Frontal cortex (tissue), 4 donors: ENCODE measurements at places on chromosomes 13 and 19.

DNA sequence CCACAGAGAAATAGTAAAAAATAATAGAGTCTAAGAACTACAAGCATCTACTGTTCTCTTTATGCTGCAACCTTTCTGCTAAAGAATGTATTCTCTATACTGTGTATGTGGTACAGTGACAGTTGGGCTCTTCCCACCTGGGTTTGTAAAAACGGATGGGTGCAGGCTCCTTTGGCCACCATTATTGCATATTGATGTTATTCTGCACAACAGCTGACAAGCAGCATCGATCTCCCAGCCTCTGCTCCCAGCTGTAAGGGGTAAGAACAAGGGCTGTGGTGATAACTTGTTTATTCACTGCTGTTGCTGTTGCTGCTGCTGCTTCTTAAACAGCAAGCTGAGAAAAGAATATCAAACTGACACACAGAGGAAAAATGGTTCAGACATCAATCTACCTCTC is 56.1 kb downstream of the KCNRG start:
- DNase-seq: no peak

GRCh38 chr13:27442797-27443196 is 7.6 kb downstream of the MTIF3 start:
- DNase-seq: no peak

DNA sequence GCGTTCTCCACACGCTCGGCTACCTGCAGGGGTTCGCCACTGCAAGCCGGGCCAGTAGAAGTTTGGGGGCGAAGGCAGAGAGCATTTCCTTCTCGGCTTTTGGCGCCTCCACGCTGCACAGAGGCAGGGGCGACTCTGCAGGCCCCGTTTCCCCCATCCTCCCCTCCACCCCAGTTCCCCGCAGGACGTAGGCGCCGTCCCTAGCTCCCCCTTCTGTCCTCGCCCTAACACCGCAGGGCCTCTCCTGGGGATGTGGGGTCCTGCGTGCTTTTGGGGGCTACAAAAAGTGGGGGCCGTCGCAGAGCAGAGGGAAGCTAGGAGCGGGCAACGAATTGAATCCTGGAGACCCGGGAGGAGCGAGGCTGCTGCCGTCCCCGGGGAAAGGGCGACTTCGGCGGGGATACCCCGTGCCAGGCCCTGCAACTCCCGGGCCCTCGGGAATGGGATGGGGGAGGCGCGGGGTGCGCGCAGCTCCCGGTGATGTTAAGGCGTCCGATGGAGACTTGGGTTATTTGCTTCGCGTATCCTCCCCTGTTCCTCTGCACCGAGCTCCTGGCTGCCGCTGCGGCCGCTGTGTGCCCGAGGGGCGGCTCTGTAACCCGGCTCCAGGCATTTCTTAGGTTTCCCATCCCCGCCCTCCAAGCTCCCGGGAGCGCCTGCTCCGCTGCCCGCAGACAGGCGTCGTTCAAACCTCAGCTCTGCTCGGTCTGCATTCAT is 255.9 kb upstream of the SOX21 start:
- DNase-seq: peak; percentile 39

DNA sequence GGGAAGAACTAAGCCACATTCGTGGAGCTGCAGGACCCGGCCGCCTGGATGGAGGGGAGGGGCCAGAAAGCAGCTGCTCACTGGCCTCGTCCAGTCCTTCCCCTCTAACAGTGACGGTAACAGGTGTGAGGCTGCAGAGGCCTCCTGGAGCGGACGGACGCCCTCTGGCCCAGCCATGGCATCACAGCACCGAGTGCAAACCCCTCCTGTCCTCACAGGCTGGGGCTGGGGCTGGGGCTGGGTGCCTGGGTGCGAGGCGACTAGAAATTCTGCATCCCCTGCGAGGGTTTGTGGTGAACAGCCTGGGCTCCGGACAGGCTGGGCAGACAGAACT is 3.6 kb downstream of the MICOS13 start:
- no peak for DNase-seq

DNA sequence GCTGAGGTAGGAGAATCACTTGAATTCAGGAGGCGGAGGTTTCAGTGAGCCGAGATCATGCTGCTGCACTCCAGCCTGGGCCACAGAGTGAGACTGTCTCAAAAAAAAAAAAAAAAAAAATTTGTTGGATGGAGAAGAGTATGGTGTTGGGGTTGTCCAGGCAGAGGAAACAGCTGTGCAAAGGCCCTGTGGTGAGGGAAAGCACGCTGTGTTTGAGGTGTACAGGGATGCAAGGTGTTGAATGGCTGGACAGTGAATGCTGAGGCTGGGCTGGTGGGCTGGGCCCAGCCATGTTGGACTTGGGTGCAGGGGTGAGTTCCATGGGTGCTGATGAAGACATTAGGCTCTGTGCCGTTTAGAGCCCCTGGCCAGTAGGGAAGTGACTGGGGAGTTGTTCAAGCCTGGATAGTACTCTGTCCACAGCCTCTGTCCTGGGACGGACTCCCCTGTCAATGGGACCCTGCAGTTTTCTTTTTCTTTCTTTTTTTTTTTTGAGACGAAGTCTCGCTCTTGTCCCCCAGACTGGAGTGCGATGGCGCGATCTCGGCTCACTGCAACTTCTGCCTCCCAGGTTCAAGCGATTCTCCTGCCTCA is 18.6 kb downstream of the PRR12 start:
- no peak for DNase-seq

GRCh38 chr13:111897178-111897845 is 169.6 kb upstream of the SOX1 start:
- no peak for DNase-seq

GRCh38 chr19:50477751-50478515 is 1.3 kb upstream of the GARIN5A start:
- no peak for DNase-seq

- no peak for DNase-seq
Observed at GRCh38 chr19:18000480-18000914, 7.5 kb upstream of the ARRDC2 start.

DNA sequence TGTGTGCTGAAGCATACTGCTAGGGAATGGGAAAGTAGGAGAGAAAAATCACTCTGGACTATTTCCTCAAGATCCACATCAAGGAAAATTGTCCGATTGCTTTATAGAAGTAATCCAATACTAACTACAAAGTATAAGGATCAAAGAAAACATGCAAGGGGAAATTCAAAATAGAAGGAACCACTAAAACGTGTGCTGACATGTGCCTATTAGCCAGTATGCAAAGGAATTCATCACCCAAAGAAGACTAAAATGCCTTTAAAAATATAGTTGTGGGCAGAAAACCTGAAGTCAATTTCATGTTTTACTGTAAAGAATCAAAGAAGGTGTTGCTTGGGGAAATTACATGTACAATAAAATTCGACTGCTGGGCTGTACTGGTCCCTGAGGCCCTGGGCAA is 14.3 kb downstream of the DLEU7 start:
- DNase-seq: no peak

DNA sequence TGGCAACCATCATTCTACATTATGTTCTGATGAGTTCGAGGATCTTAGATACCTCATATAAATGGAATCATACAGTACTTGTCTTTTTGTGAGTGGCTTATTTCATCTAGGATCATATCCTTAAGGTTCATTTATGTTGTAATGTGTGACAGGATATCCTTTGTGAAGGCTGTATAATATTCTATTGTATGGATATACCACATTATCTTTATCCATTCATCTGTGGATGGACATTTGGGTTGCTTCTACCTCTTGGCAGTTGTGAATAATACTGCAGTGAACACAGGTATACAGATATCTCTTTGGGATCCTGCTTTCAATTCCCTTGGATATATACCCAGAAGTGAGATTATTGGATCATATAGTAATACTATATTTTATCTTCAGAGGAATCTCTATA is 33.2 kb upstream of the RFC3 start:
- no peak for DNase-seq

DNA sequence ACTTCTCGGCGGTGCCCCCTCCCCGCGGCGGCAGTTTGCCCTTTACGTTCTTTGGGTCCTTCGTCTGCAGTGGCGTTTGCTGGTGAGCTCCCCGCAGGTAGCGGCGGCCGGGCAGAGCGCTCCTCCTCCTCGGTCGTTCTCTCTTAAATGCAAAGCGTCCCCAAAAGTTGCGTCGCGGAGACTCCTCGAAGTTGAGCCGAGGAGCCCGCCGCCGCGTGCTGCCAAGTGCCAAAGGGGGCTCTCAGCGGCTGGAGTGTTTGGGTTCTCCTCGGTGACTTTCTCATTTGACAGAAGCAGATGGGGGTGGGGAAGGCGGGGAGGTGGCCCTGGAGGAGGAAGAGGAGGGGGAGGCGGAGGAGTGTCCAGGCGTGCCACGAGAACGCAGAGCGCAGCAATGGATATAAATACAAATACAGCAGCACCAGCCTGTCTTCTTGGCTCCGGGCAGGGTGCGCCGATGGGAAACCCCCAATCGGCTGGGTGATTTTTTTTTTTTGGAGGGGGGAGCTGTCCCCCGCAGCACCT is at the start of gene SOX21:
TSS of gene SOX21 (minus strand) at position 259 of the 525 bp plus-strand sequence. CDS start 496 bp downstream, outside the sequence.
- DNase-seq: no peak

GRCh38 chr19:57816652-57817051 is 1.9 kb upstream of the ZNF552 start:
- DNase-seq: no peak

GRCh38 chr19:22783651-22784410 is at the start of gene ZNF99:
Gene ZNF99, minus strand, starts transcription at chr19:22784151. Its CDS starts 135 bp downstream, at chr19:22784016.
- peak; percentile 36 for DNase-seq

DNA sequence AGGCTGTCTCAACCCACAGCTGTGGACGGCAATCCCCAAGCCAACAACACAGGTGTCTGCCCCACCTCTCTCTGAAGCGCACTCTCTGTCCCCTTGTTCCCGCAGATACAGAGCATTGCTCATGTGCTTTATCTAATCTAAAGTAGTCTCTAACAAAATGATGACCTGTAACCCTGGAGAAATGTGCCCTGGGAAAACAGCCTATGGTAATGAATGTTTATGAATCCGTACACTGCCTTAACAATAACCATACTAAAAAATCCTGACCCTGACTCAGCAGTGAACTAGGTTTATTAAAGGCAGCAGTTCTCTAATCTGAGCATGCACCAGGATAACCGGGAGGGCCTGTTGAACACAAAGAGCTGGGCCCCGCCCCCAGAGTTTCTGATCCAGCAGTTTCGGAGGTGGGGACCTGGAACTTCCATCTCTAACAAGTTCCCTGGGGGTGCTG is 50.7 kb upstream of the SLC15A1 start:
- no peak for DNase-seq

DNA sequence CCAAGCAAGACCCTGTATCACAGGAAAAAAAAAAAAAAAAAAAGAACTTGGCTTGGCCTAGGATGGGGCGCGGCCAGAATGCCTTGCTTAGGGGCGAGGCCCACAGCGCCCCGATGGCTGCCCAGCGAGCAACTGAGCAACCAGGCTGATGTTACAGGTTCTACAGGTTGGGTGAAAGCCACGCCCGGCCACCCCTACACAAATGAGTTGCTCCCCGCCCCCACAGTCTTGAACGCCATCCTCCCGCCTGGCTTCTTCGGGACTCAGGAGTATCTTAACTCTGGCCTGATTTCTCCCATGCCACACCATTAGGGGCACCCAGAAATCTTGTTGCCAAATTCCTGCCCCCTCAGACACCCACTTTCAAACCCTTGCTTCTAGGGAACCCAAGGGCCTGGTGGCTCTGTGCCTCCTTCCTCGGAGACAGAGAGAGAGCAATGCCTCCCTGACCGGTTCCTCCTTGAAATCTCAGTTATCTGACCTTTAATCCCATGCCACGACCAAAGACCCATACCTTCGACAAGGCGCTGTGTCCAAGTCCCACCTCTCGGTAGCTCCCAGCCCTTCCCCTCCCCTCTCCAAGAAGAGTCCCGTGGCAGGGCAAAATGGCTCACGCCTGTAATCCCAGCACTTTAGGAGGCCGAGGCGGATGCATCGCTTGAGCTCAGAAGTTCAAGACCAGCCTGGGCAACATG is 1.1 kb upstream of the CBLC start:
- DNase-seq: no peak

DNA sequence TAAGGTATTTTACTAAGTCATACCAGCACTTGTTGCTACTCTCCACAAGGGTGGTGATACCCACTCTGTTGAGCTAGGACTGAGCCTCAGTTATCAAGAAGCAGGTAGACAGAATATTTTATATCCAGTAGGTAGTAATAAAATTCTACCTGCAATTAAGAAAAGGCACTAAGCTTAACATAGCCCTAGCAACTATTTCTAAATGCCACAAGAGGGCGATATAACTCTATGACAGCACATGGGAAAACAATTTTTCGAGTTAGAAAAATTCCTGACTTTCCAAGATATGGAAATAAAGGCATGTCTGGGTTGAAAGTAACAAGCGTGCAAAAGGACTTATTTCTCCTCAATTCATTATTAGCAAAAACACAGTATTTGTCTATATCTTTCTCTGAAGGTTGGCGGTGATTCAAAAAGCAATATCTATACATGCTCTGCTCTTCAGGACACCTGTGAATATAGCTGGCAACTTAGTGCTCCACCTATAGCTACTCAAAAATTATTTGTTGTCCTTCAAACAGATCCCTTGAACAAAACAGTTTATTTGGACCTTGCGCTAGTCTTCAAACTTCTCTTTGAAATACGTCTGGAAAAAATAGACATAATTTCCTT is 14.7 kb downstream of the CCDC169 start:
- DNase-seq: peak; percentile 18

DNA sequence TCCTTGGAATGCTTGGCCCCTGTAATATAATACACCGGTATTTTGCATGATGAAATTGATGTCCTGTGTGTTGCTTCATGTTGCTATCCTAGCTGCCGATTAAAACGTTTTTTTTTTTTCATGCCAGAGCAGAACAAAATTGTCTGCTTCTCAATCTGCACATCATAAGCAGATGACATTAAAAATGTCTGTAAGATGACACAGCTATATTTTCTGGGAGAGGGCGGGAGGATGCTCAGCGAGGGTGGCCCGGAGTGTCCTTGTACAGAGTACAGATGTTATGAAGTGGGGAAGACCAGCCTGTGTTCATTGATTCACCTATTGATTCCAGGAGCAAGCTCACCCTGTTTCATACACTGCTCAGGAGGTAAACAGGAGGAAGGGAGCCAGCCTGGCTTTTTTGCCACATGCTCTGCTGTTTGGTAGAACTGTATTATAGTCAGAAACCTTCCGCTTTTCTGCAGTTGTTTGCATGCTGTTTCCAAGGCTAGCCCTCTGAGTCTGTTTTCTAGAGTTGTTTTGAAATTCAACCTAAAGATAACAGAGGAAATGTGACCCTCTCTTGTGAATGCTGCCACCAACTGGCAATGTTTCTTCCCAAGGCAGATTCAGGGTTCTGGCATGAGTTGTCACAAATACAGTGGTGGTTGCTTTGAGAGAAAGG is 4.7 kb upstream of the IRS2 start:
- DNase-seq: no peak

DNA sequence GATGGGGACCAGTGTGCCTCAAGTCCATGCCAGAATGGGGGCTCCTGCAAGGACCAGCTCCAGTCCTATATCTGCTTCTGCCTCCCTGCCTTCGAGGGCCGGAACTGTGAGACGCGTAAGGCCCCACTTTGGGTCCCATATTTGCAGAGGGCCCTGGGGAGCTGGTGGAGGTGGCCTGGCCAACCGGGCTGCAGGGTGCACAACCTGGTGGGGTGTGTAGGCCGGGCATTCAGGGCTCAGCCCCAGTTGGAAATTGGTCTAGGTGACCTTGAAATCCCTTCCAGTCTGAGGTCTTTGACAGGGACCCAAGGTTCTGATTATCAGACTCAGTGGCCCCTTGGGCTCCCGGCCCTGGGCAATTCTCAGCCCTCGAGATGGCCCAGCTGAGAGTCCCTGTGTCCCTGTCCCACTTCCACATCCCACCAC is 8.3 kb downstream of the F7 start:
- no peak for DNase-seq

- DNase-seq: no peak
Observed at GRCh38 chr19:5172859-5173630, 167.6 kb downstream of the PTPRS start.

- peak; percentile 12 for DNase-seq
Observed at GRCh38 chr13:91722267-91722884, 324.0 kb downstream of the GPC5 start.

- DNase-seq: no peak
Observed at GRCh38 chr13:46211116-46211482, 629 bp upstream of the LRRC63 start.
